DND-41 (cell line): ENCODE measurements at places on chromosomes 12 and 14.

DNA sequence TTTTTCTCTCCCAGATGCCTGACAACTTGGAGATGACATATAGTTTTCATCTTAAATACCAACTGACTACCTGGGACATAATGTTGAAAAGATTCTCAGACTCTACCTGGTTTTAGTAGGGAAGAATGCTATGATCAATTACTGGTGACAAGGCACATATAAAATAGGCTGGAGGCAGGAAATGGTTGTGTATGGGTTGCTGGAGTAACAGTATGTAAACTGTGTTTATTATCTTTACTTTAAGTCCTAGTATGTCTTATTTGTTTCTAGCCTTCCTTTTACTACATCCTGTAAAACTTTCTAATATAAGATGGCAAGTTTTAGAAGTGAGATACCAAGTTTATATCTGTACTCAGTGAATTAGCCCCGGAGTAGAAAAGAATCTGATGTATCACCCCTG lies 98.1 kb downstream of the NUBPL start:
- no peak for DNase-seq

DNA sequence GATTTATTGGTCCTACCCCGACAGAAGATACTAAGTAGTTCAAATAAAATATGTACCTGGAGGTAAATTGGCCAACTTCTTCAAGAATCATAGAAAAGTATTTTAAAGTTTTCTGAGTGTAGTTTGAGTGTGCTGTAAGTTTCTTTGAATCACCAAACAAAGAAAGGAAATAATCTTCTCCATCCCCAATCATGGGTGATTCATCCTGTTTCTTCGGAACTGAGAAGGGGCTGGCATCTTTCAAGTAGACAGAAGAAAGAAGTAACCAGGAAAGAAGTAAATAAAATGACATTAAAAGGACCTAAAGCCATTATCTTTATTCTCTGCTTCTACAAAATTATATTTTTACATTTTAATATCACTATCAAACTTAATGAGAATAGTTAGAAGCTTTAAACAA lies 6.8 kb downstream of the LMNTD1 start:
- no peak for DNase-seq

DNA sequence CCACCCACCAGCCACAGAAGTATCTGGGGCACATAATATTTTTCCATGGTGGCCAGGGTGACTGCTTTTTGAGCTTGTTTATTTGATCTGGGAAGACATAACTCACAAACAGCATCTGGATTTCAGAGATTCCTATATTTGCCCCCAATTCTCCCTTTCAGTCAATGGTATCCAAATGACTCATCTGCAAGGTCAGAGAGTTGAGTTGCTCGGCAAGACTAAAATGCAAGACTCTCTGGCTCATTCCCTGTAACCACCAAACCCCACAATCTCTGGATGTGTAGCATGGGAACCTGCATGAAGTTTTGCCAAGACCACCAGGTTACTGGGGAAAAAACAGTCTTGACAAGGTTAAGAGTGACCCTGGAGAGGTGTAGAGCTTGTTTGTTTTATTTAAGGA lies 174.9 kb upstream of the FAR2 start:
- DNase-seq: no peak

DNA sequence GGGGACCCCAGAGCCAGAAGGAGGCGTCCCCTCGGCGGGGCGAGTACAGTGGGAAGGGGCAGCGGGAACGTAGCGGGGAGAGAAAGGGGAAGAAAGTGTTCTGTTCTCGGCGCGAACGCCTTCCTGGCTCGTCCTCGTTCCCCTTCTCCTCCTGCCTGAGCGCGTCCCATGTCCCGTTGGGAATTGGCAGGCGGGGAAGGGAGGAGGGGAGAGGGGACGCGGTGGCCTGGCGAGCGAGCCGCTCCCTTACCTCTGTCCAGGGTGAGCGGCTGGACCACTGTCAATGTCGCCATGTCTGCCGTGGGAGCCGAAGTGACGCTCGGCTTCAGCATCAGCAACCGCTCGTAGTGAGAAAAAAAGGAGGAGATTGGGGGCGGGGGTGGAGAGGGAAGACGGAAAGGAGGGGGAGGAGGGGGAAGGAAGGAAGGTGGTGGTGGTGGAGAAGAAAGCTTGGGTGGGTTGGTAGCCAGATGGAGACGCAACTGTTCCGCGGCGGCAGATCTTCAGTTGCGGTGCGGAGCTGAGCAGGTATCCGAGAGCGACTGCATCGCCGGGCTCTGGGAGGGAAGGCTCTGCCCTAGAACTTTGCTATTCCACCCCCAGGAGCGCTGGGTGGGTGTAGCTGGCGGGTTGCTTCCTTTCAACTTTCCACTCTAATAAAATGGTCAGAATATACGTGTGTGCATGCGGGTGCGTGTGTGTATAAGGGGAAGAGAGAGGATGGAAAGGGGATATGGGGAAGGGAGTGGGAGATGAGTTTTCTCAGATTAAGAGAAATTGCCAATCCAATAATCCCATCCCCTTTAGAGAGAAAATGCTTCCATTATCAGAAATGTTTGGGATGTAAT lies at the start of gene LIN7A:
TSS of gene LIN7A (minus strand) at position 544 of the 848 bp plus-strand sequence. CDS start at position 332, 212 bp downstream.
- no peak for DNase-seq

DNA sequence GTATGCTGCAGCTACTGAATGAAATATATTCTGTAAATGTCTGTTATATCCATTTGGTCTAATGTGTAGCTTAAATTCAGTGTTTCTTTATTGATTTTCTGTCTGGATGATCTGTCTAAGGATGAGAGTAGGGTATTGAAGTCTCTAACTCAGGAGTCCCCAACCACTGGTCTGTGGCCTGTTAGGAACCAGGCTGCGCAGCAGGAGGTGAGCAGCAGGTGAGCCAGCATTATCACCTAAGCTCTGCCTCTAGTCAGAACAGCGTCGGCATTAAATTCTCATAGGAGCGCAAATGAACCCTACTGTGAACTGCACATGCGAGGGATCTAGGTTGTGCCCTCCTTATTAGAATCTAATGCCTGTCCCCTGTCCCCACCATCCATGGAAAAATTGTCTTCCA lies 329.7 kb upstream of the RGS6 start:
- DNase-seq: no peak
